ENCODE measurements at places on chromosomes 2 and 18.

DNA sequence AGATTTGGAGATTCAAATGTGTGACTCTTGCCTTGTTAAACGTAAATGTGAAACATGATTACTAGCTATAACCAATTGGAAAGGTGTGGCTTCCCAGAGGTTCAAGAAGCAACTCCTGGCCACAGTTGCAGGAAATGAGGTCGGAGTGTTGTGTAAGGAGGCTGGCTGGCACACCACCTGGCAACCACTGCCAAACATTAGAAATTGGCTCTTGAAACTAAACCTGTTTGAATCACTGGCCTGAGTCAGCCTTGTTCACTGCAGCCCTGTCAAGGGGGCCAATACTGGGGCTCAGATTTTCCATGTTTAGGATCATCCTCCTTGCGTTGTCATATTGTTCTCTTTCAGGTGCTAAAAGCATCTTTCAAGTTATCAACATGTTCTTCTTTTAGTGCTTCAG, 206.3 kb downstream of the ARL6IP6 start:
- no peak for DNase-seq

- no peak for DNase-seq
Observed at GRCh38 chr2:70241340-70241739, 7.1 kb downstream of the TIA1 start.

- DNase-seq: no peak
Observed at GRCh38 chr2:241228860-241229516, 40.5 kb downstream of the ANO7 start.

- no peak for DNase-seq
Observed at GRCh38 chr2:20465716-20466394, 19.0 kb downstream of the RHOB start.

DNA sequence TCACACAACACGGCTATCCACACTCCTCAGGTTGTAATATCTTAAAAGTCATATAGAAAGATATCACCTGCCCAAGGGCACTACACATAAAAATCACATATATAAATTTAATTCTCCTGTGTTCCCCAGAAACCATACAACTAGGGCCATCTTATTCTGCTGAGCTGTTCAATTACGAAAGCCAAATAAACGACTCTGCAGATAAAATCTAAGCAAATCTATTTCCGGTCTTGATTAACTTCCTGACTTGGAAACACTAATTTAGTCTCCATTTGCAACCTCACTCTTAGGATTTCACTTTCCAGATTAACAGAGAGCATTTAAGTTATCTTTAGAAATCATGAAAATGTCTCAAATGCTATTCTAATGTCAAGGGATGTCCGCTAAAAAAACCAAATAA, 23.9 kb upstream of the STK17B start:
- DNase-seq: no peak

DNA sequence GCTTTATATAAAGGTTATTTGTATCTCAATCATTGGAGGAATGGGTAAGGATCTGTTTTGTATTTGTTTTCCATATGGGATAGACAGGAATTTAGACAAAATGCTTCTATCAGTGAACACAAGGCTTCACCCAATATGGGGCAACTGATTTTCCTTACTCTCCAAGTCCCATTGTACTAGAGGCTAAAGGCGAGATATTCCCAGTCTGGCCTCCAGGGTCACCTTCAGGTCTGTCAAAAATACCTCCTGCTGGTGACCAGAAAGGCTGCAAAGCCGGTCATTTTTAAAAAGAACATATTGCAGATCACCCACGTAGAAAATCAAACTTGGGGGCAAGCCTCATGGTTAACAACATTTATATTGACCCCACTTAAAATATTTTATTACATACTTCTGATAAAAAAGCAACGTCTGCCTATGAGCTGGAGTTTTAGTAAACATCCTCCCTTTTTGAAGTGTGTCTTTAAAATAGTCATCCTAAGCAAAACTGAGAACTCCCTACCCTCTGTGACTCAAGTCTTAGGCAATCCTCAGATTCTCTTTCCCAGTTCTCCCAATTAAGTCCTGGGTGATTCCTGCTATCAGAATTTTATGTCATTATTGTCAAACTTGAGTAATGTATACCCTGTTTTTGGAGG, 276.6 kb downstream of the MREG start:
- DNase-seq: no peak

- DNase-seq: no peak
Observed at GRCh38 chr2:85812094-85812735, 58.4 kb downstream of the ATOH8 start.

DNA sequence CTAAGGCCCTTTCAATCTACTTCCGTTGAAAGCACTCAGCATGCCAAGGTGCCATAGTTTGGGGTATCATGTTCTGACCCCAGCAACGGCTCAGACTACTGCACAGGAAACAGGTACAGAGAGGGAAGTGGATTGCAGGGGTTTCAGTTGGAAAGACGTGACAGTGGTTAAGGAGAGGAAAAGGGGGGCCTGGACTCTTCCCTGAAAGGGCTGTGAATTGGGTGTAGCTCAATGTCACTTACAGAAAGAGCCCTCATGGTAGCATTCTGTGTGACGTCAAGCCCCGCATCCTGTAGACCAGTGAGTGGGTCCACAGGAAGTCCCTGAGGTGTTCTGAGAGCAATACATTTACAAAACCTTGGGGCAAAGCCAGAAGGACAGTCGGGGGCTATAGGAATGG, 121.5 kb upstream of the GYPC start:
- DNase-seq: no peak

GRCh38 chr18:3691705-3692104, 241.7 kb downstream of the TGIF1 start:
- no peak for DNase-seq

- no peak for DNase-seq
Observed at GRCh38 chr2:181892799-181893435, 1.4 kb downstream of the ITPRID2 start.

Measured in stimulated activated CD4-positive, alpha-beta T cell treated with anti-CD3 and anti-CD28 coated beads, Interleukin-2, amount 100 ng/mL, for 48 hours (primary cell).